ENCODE measurements at places on chromosomes 4 and X.

DNA sequence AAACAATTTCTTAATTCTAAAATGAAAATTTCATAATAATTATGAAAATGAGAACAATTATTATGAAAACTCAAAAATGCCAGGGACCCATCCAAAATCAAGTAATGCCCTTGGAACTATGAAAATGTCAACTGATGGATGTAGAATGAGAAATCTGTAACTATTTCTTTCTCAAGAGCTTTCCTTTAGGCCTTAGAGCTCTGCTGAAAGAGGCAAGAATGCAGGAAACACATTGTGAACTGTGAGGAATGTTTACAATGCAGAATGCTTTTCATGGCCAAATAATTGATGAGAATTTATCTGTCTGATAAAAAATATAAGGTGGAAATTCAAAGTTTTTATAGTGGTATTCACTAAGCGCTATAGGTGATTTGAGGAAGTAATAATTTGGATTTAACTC is 207.1 kb upstream of the PCDH18 start:
- no peak for DNase-seq

- DNase-seq = no peak
Measured at GRCh38 chr4:1497189-1497801, 91.1 kb upstream of the NKX1-1 start.

DNA sequence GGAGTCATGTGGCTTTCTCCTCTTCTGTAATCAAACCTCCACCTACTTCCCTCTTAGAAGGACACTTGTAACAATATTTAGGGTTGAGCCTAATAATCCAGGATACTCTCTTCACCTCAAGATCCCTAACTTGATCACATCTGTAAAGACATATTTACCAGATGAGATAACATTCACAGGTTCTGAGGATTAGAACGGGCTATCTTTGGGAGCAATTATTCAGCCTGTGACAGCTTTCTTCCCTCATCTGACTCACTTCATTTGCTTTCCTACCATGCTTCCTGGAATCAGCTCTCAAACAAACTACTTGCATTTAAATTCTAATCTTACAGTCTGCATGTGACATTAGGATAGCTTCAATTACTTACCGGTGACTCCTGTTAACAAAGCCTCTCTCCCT is 133.5 kb upstream of the NDST3 start:
- no peak for DNase-seq

DNA sequence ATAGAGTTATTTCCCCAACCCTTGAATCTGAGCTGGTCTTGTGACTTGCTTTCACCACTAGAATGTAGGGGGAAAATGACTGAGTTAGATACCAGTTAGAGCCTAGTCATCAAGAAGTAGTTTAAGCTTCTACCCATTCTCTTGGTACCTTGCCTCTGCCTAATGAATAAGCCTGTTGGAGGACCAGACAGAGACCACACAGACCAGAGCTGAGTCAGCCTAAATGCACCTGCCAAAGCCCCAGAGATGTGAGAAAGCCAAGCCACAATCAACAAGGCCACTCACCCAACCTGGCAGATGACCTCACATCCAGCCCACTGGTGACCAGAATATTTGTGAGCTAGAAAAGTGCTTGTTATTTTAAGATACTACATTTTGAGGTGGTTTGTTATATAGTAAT is 85.2 kb upstream of the DCLK2 start:
- DNase-seq = no peak

DNA sequence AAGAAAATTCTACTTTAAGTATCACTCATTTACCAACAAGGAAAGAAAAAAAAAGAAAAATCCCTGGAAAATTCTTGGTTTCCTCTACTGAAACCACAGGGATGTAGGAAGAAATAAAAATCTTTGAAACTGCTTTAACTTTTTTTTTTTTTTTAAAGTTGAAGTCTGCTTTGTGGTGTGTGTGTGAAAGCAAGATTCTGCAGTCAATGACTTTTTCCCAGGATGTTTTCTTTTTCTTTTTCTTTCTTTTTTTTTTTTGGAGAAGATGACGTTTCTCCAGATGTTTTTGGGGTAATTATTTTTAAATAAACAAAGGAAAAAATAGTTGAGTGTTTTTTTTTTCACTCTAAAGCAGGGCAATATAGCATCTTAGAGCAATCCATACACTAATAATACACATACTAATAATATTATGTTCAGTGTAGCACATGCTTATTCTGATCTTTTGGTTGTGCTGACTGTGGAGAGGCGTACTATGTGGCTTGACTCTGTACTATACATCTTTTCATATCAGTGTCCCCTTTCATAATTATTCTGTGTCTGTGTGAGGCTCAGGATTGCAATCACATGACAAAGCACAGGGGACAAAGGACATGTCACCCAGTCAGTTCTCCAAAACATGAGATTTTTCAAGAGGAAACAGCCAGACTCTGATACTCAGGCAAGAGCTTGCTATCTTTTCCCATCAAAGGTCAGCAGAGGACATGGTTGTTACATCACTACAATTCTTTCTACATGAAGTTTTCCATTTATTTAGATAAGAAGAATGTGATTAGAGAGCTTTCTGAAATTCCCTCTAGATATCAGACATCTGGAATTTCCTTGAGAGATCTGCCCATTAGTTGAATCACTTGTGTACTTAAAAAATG is 111.0 kb downstream of the PDE5A start:
- DNase-seq = no peak

- DNase-seq = peak; percentile 2
Measured at GRCh38 chrX:132615391-132616131, 126.7 kb upstream of the MBNL3 start.

DNA sequence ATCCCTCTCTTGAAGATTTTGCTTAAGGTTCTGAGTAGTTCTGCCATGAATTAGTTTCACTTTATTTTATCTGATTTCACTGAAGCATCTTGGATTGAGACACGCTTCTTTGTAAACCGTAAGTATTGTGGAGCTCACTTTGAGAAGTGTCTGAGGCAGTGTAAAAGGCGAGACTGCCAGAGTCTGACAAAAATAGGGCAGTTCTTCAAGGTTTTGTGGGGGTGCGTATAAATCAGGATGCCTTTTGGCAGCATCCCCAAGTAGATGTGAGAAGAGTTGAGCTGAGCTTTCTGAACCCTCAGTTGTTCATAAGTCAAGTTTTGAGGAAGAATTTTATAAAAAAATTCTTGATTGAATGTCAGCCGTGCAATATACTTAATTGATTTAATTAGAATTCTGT is 76.3 kb downstream of the RBPJ start:
- no peak for DNase-seq

GRCh38 chr4:184310881-184311709 is 93.4 kb upstream of the ENPP6 start:
- no peak for DNase-seq
